ENCODE measurements at places on chromosomes 5 and 9. TPM values are rescaled to one million over a fixed set of nuclear protein-coding genes. Genes with fewer than 3 reads are reported as not detected.

- no peak for DNase-seq
Measured at GRCh38 chr9:79682076-79682736, 110.4 kb downstream of the TLE4 start.

- no peak for DNase-seq
Measured at GRCh38 chr5:23977997-23978396, 470.6 kb downstream of the PRDM9 start.

DNA sequence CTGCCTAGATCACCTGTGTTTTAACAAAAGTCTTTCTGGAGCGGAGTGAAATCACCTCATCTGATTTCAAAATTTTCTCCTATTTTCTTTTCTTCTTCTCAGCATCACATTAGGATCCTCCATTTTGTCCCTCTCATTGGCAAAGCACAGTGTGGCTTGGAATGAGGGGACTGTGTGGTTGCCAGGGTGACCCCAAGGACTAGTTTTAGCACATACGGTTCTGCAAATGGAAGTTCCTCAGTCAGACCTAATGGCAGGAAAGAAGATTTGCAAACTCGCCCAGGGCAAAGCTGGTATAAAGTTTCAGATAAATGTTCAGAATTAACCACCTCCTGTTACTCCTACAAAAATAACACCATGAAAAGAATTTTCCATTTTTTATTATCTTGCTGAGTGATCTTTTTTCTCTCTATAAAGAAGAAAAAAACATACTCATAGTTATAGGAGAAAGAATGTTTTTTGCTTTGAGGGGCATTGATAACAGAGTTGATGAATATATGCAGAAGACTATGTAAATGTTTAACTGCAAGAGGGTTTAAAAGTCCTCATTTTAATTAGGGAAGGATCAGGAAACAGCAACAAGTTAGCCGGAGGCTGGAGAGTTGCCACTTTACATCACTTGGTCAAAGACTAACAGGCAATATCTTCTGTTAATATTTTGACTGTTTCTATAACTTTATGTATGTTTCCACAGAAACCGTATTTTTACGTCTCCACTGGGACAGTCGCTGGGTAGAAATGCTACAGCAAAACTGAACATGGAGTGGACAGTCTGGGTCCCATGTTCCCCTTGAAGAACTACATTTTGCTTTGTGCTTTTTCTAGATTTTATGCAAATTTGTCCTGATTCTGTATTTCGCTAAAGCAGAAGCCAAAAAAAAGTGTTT is 257.8 kb downstream of the NR2F1-AS1 start:
- no peak for DNase-seq

Gene CCIN
- 0.51 TPM for polyA plus RNA-seq

Gene TMEM252
- polyA plus RNA-seq, result not detected

Gene GKAP1
- 1.5 TPM for polyA plus RNA-seq

Gene SLC6A19
- polyA plus RNA-seq, result not detected

Measured in BJ (cell line).